Kidney epithelial cell (primary cell): ENCODE measurements at places on chromosomes 5 and 9. TPM values are rescaled to one million over a fixed set of nuclear protein-coding genes. Genes with fewer than 3 reads are reported as not detected.

Gene PCDHGC3
- 41.9 and 47.3 TPM in 2 replicates for total RNA-seq

Gene RASGEF1C
- 0.13 TPM in 1 of 2 replicates, not detected in the other for total RNA-seq

Gene LSM11
- 3.1 and 3.9 TPM in 2 replicates for total RNA-seq

Gene PARP8
- 29.7 and 33.7 TPM in 2 replicates for total RNA-seq

Gene CKS2
- total RNA-seq, result 57.7 and 113 TPM in 2 replicates

Gene AK8
- 1.6 and 2.0 TPM in 2 replicates for total RNA-seq

Gene FGF10
- 0.08 TPM in 1 of 2 replicates, not detected in the other for total RNA-seq

Gene GLIPR2
- total RNA-seq, result 38.6 and 43.1 TPM in 2 replicates

Gene TSLP
- 0.29 and 0.68 TPM in 2 replicates for total RNA-seq

Gene LRRC70
- total RNA-seq, result 0.25 TPM in 1 of 2 replicates, not detected in the other

GRCh38 chr5:133035224-133035623, 8.9 kb upstream of the ZCCHC10 start:
- DNase-seq, result no peak

GRCh38 chr9:124894035-124894740, 32.3 kb downstream of the ARPC5L start:
- DNase-seq, result no peak

DNA sequence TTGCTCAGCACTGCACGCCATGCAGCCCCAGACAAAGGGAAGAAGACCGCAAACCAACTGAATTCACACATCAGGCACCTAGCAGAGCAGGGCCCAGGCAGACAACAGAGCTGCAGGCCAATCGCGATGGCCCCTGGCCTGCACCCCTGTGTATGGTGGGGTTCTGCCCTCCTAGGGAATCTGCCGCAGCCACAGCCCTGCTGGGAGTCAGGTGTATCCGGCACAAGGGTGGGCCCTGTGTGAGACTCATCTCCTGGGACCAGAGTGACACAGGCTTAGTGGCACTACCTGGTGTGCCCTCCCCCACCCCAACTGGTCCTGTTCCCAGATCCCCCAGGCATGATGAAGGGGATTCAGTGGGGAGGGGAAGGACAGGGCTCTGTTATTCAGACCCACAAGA, 122.8 kb downstream of the ATPSCKMT start:
- no peak for DNase-seq

DNA sequence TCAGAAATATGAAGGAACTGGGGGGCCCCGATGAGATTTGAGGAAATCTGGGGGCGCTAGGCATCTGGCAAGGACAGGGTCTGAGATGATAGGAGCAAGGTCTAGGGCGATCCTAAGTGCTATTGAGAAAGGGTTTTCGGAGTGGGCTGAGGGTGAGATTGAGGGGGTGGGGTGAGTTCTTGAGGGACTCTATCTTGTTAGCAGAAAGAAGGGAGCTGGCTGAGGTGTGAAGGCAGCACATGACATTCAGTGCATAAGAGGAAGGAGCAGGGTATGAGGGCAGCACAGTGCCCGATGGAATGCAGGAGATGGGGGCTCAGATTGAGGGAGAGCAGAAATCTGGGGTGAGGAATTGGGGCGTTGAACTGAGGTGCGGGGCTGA, 640 bp downstream of the TRIM32 start:
- no peak for DNase-seq

- DNase-seq, result no peak
Observed at GRCh38 chr5:79843450-79844388, 147.3 kb downstream of the MTX3 start.

DNA sequence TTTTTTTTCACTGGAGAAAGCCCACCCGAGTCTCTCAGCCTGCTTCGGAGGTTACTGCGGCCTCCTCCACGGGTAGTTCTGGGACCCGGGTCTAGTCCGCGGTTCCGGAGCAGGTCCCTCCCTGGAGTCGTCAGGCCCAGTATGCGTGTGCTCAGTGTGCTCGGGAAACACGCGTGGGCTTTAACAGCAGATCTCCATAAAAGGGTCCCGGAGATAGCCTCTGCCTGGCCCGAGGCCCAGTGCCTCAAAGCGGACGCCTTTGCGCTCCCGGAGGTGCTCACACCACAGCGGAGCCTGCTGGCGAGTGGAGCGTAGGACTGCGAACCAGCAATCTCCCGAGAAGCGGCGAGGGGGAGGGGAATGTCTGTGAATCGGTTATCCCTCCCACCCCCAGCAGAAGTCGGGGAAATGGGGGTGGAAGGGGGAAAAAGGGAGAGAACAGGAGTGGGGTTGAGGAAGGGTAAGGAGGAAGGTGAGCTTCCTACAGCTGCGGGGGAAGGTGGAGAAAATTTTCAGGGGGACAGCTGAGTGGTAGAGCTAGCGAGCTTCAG, 28.7 kb downstream of the CDKN2A start:
- DNase-seq, result no peak

DNA sequence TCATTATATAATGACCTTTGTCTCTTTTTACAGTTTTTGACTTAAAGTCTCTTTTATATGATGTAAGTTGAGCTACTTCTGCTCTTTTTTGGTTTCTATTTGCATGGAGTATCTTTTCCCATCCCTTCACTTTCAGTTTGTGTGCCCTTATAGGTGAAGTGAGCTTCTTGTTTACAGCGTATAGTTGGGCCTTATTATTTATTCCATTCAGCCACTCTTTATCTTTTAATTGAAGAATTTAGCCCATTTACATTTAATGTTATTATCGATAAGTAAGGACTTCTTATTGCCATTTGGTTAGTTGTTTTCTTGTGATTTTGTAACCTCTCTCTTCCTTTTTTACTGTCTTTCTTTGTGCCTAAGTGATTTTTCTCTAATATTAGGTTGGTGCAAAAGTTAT, 117.3 kb downstream of the ADAMTSL1 start:
- DNase-seq, result no peak

DNA sequence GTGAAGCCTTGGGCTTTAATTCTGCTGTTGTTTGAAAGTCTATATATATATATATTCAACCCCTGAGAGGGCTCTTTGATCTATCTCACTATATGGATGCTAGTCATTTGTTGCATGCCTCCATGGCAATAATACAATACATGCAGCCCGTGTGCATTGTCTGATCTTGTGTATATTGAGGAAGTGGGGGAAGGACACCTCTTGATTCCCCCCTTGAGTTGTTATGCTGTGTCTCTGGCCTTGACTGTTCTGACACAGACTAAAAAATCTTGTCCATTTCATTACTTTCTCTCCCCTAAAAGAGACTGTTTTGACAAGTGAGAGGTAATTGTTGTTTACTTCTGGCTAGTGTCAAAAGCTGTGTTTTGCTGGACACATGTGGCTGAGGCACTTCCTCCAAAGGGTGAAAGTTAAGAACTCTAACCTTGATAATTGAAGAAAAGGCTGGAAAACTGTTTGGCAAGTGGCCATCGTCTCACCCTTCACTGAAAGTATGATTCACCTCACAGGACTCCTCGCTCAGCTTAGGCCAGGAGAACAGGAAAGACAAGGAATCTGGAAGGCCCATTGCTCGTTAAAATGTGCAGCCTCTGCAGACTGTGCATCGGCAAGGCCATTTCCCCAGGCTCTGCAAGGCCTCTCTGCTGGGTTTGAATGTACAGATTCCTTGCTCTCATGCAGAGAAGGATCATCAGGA, 304.0 kb downstream of the PRELID2 start:
- peak; percentile 77 for DNase-seq

DNA sequence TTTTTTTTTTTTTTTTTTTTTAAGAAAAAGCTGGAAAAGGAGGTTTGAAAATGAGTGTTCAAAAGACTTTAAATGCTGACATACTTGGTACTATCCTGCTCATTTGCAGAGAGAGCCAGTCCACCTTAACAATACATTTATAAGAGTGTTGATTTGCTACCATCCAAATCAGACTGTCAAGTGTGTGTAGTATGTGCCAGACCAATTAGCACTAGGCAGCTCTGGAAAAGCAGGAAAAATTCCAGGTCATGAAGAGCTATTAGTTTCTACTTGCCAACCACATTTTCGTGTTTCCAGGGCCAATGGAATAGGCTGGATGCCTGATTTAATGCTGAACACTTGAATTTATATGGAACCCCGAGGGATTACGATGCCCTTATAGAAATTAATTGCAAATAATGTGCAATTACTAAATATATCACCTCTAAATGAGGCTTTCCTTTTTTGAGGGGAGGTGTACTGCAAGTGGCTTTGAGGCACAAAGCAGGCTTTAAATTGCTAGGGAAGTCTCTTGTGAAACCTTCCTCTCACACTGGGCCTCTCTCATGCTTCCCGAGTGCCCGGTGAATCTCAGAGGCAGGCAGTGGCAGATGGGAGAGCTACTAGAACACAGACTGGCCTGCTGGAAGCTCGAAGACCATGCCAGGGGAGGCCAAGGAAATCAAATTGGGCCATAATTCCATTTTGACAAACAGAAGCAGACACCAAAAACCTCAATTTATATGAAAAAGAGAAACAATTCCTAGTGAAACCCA, 178.7 kb downstream of the PPP2R2B start:
- no peak for DNase-seq

- no peak for DNase-seq
Observed at GRCh38 chr5:157309796-157310195, 43.9 kb downstream of the CYFIP2 start.

- DNase-seq, result no peak
Observed at GRCh38 chr5:95878417-95879323, 56.1 kb upstream of the GLRX start.

DNA sequence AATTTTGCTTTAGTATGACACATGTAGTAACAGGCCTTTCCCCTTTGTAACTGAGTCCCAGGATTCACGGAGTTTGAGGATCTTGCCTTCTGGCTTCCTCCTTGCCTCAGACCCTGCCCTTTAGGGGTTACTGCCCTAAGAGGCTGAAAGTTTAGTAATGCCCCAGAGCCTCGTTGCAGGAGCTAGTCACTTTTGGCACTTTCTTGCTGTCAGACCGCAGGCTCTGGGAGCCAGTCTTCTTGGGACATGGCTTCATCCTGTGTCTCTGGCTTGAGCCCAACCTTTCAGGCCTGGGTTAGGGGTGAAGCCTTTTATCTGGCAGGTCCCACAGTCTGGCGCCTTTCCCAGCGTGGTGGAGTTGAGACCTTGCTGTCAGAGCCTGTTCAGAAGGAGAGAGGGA, 185.6 kb upstream of the DMRT1 start:
- no peak for DNase-seq

DNA sequence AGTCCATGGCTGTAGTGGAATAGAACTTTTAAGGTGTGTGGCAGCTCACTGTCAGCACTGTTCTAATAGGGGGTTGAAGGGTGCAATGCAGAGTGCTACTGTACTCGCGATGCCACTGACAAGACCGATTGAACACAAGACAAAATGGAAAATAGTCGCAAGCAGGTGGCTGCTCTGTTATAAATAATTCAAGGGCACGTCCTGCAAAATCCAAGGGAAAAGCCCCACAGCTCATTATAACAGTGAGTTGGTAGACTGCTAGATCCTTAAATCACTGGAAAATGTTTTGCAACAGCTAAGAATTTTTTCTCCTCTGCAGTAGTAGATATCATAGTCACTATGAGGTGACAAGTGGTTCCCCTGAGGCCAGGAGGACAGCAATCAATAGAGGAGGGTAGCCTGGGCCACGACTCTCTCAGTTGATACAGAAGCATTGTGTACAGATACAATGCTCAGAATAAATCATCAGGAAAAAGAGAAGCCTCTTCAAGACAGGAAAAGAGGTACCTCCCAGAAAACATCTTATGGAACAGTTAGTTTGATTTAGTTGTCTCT, 926.3 kb downstream of the TLE4 start:
- no peak for DNase-seq

GRCh38 chr9:111501648-111502047, 17.5 kb upstream of the ECPAS start:
- DNase-seq, result no peak

- DNase-seq, result no peak
Observed at GRCh38 chr5:448061-448765, 5.2 kb downstream of the EXOC3 start.

- DNase-seq, result no peak
Observed at GRCh38 chr9:35619800-35620158, 1.6 kb upstream of the CD72 start.

- no peak for DNase-seq
Observed at GRCh38 chr5:10623305-10623910, 59.5 kb downstream of the ANKRD33B start.

GRCh38 chr9:76793784-76794431, 29.7 kb downstream of the PCA3 start:
- no peak for DNase-seq

- no peak for DNase-seq
Observed at GRCh38 chr9:98147582-98147981, 28.6 kb upstream of the TRIM14 start.

- DNase-seq, result no peak
Observed at GRCh38 chr5:175470781-175471180, 7.6 kb upstream of the SFXN1 start.

DNA sequence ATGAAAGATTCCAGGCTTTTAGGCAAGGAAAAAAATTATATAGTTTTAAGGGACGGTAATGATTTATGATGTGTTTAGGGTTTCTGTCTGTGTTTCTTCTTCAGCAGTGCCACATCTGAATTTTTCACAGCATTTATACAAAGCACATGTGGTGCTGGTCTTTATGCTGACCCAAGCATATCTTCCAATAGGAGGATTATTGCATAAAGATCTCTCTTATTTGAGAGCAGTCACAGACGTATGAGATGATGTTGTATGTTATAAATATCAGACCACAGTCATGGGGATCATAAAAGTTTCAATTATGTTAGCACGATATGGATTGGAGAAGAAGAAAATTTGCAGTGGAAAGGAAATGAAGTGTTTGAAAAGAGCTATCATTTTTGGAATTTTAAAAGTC, 150.9 kb downstream of the RASEF start:
- DNase-seq, result no peak
